Calu3 (cell line): ENCODE measurements at places on chromosomes 4 and X. TPM values are rescaled to one million over a fixed set of nuclear protein-coding genes. Genes with fewer than 3 reads are reported as not detected.

Gene FAAH2
- 9.1 and 10.3 TPM in 2 replicates for total RNA-seq

Gene TBX22
- not detected in 2 replicates for total RNA-seq

Gene VCX
- total RNA-seq, result not detected in 2 replicates

DNA sequence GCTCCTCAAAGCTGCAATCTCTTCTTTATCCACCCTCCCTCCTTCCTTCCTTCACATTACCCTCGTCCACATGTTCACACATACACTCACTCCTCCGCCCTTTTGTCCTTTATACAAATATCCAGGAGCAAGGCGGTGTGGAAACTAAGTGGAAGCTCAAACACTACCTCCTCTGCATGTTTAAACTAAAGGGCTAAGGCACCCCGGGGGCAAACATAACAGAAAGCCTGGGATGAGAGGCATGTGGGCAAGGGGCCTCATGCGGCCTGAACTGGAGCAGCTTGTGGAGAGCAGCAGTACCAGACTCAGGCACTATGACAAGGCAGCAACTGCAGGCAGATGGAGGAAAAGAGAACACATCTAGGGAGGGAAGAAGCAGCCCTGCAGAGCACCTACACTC is 9.5 kb downstream of the MAB21L2 start:
- no peak for DNase-seq

GRCh38 chr4:35818520-35818919 is 425.8 kb downstream of the ARAP2 start:
- DNase-seq, result no peak

- no peak for DNase-seq
These were observed 68.3 kb upstream of the PGM2 start for GRCh38 chr4:37758226-37758625.

DNA sequence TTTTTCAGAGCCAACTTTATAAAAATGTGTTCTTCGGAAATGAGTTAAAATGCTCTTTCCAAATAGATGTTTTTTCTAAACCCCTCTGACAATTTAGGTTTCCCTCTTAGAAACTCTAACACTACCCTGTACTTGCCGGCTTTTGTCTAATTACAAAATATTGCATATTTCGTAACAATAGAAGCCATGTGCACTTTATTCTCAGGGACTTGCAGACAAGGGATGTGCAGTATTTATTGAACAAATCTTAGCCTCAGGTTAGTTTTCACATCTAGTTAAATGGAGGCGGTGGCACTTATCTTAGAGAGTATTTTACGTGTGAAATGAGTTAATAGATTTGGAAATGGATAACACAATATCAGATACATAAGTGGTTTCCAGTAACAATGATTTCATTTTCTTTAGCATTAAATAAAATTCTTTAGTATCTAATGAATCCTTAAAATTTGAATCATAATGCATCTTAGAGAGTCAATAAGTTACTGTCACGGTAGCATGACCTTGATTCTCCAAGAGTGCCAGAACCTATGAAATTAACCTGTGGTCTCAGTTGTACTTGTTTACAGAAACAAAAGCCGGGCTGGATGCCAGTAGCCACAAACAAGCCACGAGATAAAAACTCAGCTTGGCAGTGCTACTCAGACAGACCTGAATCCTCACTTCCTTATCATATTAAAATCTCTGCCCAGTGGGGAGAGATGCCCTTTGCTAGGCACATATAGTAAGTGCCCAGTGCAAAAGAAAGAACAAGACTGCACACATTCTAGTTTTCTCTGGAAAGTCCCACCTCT is 772 bp upstream of the PABPC4L start:
- no peak for DNase-seq
